ENCODE measurements at places on chromosomes 5 and 9.

DNA sequence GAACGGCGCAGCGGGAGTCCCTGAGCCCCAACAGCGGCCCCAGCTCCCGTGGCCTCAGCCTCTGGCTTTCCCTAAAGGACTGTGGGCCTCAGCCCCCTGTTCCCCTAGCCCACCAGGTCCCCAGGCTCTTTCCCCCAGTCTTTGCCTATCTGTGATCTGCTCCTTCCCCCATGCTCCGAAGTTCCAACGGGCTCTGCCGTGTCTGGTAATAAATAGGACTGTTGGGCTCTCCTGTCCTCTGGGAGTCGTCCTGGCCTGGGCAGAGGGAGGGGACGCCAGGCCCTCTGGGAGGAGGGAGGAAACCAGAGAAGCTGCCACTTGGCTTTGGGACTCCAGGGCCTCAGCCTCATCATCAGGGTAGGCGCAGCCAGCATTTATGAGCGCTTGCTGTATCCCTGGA is 28.1 kb downstream of the ADGRD2 start:
- DNase-seq = no peak

DNA sequence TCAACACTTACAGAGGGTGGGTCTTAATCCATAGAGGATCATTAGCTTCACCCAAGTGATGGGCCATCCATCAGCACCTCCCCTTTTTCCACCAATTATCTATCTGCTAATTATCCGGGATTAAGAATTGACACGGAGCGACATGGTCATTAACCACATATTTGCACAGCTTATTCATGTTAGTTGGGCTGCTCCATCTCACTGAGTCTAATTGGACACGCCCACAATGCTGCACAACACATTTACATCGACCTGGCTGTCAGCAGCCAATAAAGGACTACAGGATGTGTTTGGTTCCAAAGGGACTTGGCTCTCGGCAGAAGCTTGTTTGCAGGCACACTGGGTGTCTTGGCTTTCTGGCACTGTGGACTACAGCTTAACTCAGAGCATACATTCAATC is 21.6 kb downstream of the FOXE1 start:
- no peak for DNase-seq

DNA sequence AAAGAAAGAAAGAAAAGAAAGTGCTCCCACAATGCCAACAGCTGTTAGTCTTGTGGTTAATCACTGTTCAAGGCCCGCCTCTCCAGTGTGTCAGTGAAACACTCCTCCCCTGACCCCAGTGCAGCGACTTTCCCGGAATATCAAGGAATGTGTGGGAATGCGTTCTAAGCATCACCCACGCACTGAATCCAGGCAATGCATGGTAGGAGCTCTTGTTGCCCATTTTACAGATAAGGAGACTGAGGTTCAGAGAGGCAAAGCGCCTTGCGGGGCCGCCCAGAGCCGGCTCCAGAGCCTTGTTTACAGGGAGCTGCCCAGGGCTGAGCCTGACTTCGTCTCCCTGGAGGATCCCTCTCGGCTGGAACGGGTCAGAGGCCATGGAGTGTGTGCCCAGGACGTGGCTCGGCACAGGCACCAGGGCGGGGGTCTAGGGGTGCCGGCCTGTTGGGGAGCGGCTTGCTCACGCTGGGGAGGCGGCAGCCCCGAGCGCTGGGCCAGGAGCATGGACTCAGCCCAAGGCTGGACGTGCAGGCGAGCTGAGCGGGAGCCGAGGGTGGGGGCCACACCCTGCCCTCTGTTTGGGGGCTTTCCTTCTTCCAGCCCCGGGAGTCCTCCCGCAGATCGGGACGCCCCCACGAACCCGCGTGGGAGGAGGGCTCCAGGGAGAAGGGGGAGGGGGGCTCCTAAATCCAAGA is 823 bp downstream of the ST6GALNAC6 start:
- DNase-seq = peak; percentile 53

DNA sequence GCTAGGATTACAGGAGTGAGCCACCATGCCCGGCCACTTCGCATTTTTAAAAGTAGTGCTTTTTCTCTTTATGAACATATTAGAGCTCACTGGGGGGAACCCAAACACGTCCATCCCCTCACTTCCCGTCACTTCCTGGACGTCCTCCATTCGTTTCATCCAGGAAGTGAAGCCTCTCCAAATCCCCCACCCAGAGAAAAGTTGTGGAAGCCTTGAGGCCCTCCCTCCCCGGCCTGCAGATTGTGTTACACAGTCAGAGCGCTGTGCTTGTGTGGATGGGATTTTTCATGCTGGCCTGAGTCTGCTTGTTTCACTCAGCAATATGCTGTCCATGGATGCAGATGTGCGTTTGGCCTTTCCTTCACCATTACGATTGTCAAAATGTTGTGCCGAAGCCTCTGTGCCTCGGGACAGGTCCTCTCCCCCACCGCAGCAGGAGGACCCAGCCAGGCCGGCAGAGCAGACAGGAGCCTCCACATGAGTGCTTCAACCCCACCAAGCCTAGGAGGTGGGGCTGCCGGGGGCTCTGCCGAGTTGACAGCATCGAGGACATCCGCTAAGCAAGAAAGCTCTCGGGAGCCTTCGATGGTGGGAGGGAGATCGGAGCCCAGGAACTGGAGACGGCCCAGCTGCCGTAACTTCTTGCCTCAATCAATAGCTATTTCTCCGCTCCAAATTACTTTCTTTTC is 121.6 kb upstream of the PPP1R26 start:
- no peak for DNase-seq

DNA sequence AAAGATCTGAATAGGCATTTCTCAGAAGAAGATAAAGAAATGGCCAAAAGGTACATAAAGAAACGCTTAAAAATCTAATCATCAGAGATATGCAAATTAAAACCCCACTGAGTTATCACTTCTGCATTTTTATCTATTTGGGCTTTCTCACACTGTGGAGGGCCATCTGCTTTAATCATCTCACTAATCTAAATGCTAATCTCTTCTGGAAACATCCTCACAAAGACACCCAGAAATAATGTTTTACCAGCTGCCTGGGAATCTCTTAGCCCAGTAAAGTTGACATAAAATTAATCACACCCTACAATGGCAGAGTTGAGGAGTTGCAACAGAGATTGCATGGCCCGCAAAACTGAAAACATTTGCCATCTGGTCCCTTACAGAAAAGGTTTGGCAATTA is 407.9 kb upstream of the CYLC2 start:
- no peak for DNase-seq

- DNase-seq = no peak
These were observed 190.9 kb downstream of the ICE1 start for GRCh38 chr5:5613261-5613990.

DNA sequence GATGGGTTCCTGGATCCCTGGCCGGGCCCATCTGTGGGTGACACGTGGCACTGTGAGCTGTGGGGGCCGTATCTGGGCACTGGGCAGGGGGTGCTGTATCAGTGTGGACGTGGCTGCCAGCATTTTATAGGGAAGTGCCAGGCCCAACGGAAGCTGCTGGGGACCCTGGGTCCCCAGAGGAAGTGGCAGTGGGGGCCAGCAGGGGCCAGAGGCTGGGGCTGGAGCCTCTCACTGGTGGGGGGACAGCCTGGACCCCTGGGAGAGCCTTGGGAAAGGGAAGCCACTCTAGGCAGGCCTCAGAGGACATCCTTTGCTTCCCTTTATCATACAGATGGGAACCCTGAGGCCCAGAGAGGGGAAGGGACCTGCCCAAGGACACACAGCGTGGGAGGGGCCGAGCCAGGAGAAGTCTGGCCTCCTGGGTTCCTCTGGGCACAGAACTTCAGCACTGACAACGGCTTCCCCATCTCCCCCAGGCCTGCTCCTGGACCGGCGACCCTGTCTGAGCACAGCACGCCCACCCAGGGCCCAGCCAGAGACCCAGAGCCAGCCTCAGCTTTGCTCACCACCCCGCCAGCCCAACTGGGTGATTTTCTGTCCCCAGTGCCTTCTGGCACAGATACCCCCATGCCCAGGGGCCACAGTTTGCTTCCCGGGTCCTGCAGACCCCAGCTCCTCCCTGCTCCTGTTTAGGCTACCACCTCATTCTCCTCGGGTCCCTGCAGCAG is 15.5 kb upstream of the LAMC3 start:
- no peak for DNase-seq

GRCh38 chr5:10699281-10699874 is 61.7 kb downstream of the DAP start:
- DNase-seq = no peak

GRCh38 chr5:104431002-104431620 is 868.5 kb upstream of the NUDT12 start:
- DNase-seq = peak; percentile 10

- DNase-seq = no peak
These were observed 269.9 kb downstream of the PRR16 start for GRCh38 chr5:120734033-120734432.

DNA sequence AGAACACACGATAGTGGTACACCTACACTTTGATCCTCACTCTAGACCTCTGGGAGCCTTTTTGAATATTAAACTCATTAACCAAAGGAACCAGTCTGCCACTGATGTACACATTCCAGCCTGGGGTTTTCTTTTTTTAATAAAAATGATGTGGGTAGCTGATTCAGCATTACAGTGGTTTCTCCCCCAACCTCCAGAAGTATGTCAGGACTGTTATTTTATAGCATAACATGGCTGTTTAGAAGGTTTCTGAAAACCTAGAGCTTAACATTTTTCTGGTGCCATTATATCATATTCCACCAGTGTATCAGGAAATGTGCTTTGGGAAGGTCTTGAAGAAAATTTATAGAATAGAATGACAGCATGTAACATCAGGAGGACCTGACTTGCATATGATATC is 540.9 kb upstream of the WWC1 start:
- no peak for DNase-seq

DNA sequence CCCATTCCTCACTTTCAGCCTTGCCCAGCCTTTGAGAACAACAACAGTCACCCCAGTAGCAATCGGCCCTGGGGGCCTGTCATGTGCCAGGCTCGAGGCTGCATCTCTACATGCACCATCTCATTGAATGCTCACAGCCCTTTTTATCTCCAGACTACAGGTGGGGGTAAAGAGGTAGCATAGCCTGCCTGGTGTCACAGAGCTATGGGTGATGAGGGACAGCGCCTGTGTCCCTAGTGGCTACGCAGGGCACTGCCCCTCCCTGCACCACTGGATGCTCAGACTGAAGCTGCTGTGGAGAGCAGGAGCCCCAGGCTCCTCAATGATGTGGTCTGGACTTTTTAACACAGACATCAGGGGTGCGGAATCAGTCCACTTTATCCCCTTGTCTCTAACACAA is 2.8 kb downstream of the CAMK2A start:
- DNase-seq = peak; percentile 78

- no peak for DNase-seq
These were observed 50.3 kb downstream of the MAP1B start for GRCh38 chr5:72157625-72157962.

DNA sequence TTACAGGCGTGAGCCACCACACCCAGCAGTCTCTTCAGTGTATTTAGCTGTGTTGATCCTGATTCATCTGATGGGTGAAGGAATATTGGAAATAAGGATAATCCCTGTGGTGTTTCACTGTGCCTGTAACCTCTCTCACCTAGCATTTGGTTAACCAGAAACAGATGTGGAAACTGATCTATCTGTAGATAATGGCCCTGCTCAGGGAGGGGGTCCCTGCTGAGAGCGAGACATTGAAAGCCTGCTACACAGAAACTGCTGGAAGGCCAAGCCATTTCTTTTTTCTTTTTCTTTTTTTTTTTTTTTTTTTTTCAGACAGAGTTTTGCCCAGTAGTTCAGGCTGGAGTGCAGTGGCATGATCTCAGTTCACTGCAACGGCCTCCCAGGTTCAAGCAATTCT is 28.4 kb downstream of the QRFP start:
- no peak for DNase-seq

DNA sequence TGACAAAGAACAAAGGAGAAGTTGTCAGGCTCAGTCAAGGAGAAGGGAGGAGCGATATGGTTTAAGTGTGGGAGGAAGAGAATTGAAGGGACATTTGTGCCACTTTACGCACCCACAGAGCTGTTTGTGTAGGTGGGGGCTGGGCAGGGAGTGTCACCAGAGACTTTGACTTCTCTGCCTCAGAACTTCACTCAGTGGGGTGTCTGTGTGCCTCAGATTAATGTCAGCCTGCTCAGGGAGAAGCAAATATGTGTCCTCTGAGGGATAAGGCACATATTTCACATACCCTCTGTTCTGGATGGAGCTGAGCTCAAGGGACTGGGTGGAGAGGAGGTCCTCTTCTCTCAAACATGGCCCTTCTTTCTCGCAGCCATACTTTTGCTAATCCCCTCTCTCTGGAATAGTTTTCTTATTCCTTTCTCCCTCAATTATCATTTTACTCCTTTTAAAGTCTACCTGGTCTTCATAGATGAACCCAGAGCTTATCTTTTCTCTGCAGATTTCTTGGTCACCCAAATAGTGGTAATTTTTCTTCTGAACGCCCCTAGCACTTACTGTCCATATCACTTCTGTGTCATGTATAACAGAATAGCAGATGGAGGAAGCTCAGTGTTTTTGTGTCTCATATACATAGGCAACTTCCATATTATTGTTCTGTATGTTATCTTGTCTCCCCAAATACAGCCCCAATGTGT is 77.0 kb downstream of the IQGAP2 start:
- no peak for DNase-seq

GRCh38 chr5:135990528-135991255 is 35.9 kb upstream of the LECT2 start:
- DNase-seq = no peak

DNA sequence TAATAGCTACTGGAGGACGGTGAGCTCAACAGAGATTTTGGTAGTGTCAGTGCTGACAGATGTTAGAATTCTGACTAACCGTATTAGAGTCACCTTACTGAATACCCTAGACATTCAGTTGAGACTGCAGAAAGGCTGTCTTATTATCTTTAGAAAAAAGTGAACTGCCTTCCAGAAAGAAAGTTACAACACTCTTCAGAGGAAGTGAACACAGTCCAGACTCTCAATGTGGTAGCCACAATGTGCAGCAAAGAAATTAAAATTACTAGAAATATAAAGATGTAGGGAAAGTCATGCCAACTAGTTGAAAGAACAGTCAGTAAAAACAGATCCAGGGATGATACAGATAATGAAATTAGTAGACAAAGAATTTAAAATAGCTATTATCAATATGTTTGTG is 47.1 kb upstream of the COL15A1 start:
- no peak for DNase-seq

DNA sequence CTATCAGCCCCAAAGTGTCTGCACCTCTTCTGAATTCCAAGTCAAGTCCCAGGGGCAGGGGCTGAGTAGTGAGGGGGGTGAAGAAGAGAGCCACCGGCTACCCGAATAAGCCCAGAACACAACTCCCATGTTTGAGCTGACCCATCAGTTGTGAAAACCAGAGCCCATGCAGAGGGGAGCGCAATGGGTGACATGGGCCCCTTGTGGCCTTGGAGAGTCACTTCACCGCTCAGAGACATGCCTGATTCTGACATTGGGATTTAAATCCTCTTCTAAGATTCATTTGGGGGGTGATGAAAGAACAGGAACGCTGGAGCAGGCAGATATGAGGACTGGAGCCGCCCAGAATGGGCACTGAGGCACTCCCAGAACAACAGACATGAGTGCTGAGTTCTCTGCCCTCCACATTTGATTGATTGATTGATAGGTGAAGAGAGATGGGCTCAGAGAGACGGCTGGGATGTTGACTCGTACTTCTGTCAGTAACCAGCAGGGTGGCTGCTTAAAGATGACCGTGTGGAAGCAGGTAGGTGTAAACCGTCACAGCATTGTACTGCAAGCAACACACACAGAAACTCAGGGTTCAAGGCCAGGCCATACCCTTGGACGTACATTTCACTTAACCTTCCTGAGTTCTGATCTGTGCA is 74.3 kb downstream of the GPR21 start:
- no peak for DNase-seq

GRCh38 chr5:146103594-146103993 is 1.8 kb downstream of the PLAC8L1 start:
- peak; percentile 3 for DNase-seq

- DNase-seq = no peak
These were observed 225.7 kb downstream of the TLR4 start for GRCh38 chr9:117929868-117930267.

All from trophoblast cell (in vitro differentiated cells and primary cell).